ENCODE measurements at places on chromosomes 5 and 9.

GRCh38 chr5:111887706-111888105 is 130.7 kb upstream of the NREP start:
- DNase-seq: no peak

DNA sequence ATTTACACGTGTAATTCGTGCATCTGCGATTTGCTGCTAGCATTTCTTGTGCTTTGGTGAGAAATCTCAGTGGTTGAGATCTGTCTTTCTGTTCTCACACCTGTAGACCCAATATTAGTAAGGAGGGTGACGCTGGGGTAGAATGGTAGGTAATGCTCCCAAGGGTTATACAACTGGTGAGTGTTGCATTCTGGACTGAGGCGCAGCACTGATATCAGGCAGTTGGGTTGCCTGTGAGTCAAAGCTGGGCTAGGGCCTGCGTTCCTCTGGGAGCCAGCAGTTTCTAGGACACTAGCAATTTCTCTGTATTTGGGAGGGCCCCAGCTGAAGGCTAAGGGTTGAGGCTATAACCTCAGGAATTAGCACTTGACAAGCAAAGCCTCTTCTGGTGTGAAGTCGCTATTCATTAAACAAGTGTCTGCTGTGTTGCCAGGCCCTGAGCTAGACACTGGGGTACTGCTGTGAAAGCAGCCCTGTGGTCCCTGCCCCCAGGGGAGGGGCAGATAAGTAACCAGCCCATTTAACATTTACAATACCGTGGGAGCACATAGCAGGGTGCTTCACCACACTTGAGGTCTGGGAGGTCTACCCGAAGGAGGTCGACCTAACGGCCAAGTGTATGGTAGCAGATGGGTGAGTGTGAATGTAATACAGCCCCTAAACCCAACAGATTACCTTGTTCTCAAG is 28.7 kb downstream of the LARP1 start:
- DNase-seq: no peak

DNA sequence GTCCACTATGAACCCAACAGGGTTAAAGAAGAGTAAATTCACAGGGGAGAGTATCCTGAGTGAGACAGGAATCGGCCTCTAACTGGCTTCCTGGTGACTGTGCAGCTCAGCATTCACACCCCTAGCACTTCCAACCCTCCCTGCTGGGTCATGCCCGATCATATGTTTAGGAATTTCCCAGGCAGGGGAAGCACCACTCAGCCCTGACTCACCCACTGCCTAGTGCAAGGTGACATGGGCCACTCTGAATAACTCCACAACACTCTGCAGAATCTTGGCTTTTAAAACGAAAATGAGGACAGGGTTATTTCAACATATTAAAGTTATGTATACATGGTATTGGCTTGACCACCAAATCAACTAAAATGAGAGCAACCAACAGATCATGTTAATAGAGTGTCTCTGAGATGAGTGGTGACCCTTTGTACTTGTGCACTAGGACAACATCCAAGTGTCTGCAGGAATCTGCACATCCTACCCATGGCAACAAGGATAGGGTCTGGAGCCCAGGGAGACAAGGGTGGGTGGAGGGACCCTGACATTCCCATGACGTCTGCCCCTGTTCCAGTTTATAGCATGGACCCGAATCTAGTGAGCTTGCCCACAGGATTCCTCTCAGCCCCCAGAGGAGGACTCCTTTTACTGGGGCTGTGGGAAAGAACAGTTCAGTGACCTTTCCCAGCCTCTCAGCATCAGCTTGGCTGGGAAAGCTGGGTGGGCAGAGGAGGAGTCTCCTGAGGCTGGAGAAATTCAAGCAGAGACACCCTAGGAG is 485.8 kb downstream of the SEMA5A start:
- no peak for DNase-seq

DNA sequence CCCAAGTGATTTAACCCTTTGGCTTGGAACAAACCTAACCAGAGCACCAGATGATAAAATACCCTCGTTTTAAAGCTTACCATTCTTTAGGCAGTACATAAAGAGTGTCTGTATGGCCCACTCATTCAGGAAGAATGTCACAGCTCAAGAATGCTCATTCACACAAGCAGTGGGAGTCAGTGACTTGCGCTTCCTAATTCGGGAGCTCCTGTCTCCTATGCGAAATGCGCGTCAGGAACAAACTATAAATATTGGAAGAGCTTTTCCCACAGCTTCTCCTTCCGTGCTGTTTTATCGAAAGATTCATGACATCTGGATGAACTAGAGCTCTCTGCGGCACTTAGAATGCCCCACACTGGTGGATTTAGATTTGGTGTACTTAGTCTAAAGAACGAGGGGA is 66.6 kb downstream of the NTRK2 start:
- no peak for DNase-seq
